ENCODE measurements at places on chromosomes 11 and 22.

- DNase-seq = no peak
Measured at GRCh38 chr11:133323354-133323753, 208.9 kb downstream of the OPCML start.

DNA sequence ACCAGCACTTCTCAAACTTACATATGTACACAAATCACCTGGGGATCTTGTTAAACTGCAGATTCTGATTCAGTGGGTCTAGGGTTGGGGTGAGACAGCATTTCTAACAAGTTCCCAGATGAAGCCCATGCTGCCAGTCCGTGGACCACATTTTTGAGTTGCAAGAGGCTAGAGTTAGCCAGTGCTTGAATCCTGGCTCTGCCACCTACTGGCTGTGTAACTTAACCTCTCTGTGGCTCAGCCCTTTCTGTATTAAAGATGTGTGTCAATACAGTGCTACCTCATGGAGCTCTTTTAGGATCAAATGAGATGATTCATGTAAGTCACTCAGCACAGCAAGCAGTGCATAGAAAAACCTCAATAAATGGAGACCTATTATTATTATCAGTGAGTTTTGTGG lies 90.2 kb upstream of the ISX start:
- no peak for DNase-seq

- no peak for DNase-seq
Measured at GRCh38 chr11:10387206-10388083, 67.6 kb upstream of the AMPD3 start.

GRCh38 chr11:47329987-47330931 lies 22.2 kb downstream of the MYBPC3 start:
- DNase-seq = no peak

DNA sequence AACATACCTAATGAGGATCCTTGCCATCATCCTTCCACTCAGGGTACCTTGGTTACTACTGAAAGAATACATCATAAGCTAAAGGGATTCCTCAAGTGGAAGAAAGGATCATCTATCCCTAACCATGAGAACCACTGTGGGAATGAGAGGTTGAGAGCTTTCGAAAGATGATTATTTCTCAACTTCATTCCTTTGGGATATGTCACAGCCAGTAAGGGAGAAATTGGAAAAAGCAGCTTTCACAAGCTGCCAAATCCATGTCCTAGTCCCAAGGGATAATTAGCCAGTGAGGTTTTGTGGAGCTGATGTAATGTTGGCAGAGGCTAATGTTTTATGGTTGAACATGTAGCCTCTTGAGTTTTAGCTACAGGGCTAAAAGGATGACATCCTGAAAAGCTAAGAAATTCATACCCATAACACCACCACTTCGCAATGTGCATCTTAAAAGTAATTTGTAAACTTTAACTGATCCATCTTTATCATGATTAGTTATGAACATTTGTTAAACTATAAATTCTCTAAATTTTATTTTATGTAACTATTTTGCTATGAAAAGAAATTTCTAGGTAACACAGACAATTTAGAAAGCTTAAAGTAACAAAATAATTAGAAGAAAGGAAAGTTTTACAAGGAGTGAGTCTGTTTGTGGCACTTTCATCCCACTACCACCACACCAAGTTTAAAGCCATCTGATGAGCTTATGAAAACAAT lies 123.9 kb downstream of the MRTFA start:
- no peak for DNase-seq

- DNase-seq = no peak
Measured at GRCh38 chr22:29121124-29121523, 48.3 kb downstream of the KREMEN1 start.

DNA sequence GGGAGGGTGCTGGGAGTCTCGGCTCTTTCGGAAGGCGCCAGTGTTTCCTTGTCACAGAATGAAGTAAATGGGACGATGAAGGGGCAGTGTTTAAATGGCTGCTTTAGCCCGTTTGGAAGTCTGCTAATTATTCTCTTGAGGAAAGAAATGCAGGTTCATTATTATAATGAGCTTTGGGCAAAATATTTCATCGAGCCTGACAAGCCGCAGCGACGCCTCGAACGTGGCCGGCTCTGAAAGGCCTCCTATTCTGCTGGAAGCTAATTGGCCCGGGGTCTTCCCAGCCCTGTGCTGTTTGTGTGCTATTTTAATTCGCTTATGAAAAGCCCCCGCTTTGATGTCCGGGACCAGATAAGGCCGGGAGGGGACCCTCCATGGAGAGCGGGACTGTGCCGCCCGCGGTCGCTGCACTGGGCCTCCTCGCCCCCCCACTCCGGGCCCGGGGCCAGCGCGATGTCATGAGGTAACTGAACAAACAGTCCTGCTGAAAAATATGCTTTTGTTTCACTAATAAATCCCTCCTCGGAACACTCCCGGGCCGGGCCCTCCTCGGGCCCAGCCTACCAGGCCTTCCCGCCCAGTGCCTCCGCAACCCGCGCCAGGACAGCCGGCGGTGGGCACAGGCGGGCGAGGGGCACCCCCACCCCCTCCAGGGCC lies 78.4 kb downstream of the CDKN1C start:
- DNase-seq = no peak

DNA sequence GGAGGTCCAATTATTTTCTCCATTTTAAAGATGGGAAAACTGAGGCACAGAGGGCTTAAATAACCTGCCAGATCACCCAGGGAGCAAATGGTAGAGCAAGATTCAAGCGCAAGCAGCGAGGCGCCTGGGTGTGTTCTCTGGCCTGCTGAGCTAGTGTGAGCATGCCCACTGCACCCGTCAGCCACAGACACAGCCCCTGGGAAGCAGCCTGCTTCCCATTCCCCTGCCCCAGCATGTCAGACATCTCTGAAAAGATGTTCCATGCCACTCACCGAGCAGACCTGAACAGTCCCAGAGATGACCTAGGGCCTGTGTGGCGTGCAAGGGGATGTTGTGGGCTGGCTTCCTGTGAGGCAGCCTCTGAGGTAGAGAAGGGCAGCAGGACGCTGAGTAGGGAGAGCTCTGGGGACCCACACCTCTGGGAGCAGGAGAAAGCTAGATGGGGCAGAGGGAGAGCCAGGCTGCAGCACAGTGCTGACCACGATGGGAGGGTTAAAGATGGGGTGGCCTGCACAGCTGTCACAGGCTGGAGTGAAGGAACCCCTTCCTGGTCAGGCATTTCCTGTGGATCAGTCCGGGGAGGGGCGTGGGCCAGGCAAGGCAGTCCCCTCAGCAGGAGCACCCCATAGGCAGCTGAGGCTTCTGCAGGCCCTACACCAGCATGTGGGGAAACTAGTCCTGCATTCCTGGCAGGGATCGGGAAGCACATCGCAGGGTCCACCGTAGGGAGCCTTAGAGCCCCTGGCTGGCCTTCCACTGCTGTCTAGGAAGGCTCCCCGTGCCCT lies 101.4 kb downstream of the GALNT18 start:
- no peak for DNase-seq

Measured in CD4-positive, alpha-beta T cell treated with Interleukin-21 for 1 hour (primary cell).